Activated CD4-positive, alpha-beta T cell treated with anti-CD3 and anti-CD28 coated beads, Interleukin-2, Interleukin-4, amounts not matched to agents 100 ng/mL and 50 ng/mL, durations not matched to agents 16 hours and 8 hours (primary cell): ENCODE measurements at places on chromosomes 6 and 20.
A peak's percentile ranks its signal among the peaks of the same experiment; 100 is the strongest.

DNA sequence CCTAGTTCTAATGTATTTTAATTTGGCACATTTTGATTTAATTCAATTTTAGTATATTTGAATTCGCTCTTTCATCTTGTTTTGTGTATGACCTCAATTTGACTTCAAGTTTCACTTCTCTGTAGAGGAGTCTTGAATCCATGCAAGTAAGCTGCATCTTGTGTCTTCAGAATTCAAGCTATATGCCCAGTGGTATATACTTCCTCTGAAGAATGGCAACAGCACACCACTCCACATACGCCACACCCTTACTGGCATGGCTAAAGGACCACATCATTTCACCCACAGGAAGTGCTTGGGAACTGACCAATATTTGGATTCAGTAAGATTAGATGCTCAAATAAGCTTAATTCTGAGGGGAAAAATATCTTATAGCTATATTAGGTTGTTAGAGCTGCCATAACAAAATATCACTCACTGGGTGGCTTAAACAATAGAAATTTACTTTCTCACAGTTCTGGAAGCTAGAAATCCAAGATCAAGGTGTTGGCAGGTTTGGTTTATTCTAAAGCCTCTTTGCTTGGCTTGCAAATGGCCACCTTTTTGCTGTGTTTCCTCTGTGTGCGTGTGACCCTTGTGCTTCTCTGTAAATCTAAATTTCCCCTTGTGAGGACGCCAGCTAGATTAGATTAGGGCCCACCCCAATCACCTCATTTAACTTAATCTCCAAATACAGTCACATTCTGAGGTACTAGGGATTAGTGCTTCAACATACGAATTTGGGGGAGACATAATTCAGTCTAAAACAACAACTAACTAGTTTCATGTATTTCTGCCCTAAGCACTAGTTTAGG is 2.8 kb upstream of the ASF1A start:
- no peak for DNase-seq

- no peak for DNase-seq
These were observed 120.6 kb downstream of the GRM4 start for GRCh38 chr6:34025112-34025807.

- no peak for DNase-seq
These were observed 21.1 kb upstream of the SERPINB1 start for GRCh38 chr6:2862712-2863181.

- DNase-seq: no peak
These were observed 25.1 kb downstream of the SERPINB9 start for GRCh38 chr6:2877960-2878359.

- peak; percentile 71 for DNase-seq
These were observed 7.7 kb downstream of the CSTF1 start for GRCh38 chr20:56400001-56400640.

DNA sequence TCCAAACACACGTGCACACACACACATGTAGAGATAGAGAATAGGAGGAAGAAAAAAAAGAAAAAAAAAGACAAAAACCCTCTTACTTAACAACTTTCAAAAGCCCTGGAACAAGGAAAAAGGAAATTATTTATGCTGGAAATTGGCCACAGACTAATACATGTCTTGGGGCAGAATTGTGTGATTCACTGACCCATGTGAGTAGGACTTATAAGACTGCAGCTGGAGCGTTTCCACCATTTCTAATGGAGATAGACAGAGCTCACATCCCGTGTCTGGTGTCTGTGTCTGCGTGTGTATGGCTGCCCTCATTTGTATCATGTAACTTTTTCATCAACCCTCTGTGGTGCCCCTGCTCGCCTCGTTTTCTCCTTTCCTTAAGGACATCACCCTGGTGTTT is 99.8 kb upstream of the PDE10A start:
- DNase-seq: no peak

DNA sequence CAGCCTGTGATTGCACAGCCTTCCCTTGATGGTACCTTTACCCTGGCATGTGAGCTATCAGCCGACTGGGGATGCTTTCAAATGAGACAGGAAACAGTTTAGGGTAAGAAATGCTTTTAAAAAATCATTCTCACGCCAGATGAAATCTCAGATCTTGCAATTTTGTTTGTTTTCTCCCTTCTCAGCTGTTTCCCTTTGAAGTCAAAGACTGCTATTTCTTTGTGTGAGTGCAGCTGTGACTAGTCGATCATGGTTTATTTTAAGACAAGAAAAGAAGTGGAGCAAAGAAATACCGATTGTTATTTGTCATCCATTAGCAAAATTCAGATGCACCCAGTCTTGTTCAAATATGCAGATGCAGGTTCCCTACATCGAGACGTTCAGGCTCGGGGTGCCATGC is 489.7 kb downstream of the QKI start:
- DNase-seq: no peak

DNA sequence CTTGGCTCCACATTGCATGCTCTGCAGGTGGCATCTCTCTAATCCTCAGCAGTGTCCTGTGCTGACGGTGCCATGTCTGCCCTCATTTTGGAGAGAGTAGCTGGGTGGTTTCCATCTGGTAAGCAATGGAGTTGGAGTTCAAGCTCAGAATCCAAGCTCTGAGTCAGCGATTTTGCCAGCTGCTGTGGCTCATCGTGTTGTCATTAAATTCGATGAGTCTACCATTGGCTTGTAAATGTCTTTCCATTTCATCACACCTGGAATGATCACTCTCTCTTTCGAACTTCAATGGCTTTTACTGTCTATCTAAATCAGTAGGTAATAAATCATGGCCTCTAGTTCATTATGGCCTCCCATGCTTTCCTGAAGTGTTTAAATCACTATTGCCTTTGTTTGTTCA is 378.5 kb upstream of the TSHZ2 start:
- no peak for DNase-seq

- DNase-seq: no peak
These were observed 1.5 kb downstream of the EEF1A2 start for GRCh38 chr20:63497138-63497945.

- peak; percentile 50 for DNase-seq
These were observed 16.2 kb downstream of the HLA-DPB1 start for GRCh38 chr6:33091957-33092356.

DNA sequence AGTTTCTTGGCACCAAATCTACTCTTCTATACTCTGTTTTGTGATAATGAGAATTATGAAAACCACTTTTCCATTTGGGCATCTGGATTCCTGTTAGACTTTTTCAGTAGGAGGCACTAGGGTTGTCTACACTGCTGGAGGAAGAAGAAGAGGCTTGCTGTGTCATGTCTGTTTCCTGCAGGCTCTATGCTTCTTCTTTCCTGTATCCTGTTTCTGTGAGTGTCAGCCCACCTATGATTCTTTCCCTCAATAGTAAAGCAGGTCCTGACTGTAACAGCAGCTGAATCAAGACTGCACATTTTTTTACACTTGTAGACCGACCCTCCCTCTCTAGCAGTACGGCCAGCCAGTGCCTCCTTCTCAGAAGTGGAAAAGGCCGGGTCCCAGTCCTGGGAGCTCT is 603.9 kb downstream of the HDGFL1 start:
- DNase-seq: no peak

DNA sequence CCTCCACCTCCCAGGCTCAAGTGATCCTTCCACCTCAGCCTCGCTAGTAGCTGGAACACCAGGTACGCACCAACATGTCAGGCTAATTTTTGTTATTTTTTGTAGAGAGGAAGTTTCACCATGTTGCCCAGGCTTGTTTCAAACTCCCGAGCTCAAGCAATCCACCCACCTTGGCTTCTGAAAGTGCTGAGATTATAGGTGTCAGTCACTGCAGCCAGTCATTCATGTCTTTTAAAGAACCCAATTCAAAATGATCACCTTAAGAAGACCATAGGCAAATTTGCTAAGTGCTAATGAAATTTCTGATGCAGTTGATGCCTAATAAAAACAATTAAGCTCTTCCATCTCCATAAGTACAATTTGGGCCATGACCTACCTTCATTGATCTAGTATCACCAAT is 2.6 kb upstream of the VNN2 start:
- no peak for DNase-seq

GRCh38 chr6:56890683-56891429 is 64.1 kb upstream of the BEND6 start:
- peak; percentile 84 for DNase-seq

GRCh38 chr20:43477619-43478018 is 19.9 kb downstream of the SRSF6 start:
- DNase-seq: no peak

DNA sequence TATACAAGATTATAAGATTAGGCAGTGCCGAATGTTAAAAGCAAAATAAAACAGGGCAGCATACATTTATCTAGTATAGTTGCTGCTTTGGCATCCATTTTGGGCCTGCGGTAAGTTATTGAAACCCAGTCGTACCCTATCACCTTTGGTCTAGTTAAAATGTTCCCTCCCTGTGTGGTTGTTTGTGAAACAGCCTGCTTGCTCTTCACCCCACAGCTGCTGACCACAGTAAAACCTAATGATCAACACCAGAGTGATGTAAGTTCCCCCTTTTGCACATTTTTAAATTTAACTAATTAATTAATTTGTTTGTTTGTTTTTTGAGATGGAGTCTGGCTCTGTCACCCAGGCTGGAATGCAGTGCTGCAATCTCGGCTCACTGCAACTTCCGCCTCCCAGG is 50.3 kb upstream of the TXNDC5 start:
- DNase-seq: no peak

DNA sequence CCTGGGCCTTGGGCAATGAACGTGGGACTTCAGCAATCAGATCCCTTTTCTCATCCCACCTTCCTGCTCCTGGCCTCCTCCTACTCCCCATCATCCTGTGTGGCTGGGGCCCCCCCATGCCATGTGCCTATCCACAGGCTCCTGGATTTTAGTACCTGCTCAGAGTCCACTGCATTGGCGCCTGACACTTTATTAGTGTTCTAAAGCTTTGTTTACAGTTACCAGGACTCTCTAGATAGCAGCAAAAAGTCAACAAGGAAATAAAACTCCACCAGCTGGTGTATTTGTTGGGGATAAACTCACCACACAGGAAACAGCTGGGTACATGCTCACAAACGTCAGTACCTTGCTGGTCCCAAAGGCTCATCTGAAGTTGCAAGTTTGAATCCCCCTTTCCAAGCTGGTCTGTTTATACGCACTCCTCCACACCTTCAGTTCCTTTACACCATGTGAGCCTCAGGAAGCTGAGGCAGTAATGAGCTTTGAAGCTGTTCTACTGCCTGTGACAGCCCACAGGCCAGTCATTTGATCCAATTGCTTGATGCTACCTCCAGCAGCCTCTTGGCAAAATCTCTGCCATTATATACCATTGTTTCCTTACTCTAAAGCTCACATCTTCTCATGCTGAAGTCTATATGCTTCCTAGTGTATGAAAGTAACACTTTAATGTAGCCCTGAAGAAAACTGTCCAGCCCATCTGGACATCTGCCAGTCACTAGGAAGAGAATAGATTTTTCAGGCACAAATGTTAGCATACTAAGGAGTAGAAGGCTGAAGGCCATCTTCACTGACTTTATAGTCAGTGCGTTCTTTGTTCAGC is 76.6 kb downstream of the ANKEF1 start:
- DNase-seq: no peak

DNA sequence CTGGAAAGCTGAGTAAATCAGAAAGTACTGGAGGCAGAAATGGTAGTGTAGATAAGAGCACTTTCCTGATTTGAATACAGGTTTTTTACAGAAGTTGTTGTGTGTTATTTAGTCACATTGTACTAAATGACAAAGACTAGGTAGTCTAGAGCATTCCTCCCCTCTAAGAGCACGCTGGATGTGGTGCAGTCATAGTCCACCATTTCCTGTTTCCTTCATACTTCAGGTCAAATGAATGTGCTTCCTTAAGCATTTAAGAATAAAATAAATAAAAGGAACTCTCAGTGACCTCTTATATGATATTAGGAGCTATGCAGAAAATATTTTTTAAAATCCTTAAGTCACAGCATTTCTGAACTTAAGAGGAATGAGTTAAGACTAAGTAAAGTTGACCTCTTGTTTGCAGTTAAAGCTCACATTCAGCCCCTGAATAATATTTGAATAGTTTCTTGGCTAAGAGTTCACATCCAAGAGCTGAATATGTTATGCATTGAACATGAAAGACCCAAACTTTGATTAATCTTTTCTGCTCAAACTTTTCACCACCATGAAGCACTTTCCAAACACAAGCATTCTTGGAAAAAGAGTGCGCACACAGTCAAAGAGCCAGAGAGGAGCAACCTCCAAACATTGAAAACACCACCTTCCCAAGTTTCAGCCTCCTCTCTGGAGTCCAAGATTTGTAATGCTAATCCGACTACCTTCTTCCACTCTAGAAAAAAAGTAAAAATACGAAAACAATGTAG is 53.4 kb upstream of the TMEM30A start:
- DNase-seq: peak; percentile 26

DNA sequence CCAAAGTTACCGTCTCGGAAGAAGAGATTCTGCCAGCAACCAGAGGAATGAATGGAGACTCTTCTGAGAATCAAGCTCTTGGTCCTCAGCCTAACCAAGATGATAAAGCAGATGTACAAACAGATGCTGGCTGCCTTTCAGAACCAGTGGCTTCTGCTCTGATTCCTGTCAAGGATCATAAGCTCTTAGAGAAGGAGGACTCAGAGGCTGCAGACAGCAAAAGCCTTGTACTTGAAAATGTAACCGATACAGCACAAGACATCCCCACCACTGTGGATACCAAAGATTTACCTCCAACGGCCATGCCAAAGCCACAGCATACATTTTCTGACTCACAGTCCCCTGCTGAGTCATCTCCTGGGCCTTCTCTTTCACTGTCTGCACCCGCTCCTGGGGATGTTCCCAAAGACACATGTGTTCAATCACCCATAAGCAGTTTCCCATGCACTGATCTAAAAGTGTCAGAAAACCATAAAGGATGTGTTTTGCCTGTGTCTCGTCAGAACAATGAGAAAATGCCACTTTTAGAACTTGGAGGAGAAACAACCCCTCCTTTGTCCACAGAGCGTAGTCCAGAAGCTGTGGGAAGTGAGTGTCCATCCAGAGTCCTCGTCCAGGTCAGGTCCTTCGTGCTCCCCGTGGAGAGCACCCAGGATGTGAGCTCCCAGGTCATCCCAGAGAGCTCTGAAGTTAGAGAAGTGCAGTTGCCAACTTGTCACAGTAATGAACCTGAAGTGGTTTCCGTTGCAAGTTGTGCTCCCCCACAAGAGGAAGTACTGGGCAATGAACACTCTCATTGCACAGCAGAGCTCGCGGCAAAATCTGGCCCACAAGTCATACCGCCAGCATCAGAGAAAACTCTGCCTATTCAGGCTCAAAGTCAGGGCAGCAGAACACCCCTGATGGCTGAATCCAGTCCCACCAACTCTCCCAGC is 109.6 kb downstream of the RTN4IP1 start:
- peak; percentile 95 for DNase-seq

DNA sequence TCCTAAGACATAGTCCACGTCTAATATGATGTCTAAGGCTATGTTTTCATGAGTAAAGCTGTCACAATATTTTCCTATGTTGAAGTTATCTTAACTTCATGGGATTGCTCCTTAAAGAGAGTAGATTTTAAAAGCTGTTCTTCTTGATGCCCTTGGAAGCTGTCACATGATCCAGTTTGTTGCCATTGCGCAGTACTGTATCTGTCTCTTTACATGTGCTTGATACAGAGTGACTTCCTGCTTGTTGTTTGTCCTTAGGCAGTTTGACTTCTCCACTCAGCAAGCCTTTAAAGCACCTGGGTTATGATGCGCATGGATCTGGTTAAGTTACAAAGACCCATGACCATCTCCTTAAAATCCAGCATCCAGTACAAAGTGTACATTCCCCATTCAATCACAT is 85.4 kb downstream of the CDYL start:
- no peak for DNase-seq

GRCh38 chr6:20630617-20631548 is 96.6 kb downstream of the CDKAL1 start:
- DNase-seq: peak; percentile 22
